RWPE2 (cell line): ENCODE measurements at places on chromosomes 16 and 17.

- no peak for DNase-seq
Measured at GRCh38 chr16:52456368-52456767, 90.6 kb downstream of the TOX3 start.

DNA sequence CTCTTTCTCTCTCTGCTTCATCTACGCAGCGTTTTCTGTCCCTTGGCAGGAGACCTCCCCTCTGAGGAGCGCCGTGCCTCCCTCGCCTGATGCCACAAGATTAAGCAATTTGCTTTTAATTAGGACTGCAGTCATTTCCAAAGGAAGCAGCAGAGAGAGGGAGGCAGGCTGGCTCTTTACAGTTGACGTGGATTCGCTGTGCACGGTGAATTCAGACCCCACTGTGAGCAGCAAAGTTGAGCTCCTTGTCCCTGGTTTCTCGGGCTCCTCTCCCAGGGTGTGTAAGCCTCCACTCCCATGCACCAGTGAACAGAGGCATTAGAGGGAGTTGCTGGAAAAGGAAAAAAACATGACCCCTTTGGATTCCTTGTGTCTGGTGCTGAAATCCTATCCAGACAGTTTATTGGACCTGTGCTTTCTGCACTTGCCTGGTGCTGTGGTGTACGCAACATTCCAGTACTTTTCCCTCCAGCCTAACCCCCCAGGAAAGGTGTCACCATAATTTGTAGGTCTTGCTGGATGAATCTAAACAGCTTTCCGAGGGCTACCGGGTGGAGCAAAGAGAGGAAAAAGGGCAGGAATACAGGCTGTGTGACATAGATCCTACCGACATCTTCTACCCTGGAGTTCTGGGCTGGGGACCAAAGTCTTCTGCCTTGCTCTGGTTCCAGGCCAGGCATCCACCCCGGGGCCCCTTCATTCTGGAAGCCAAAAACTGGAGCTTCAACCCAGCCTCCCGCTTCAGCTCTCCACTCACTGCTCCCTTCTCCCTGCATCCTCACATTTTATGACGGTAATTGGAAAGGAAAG is 171.0 kb downstream of the MAF start:
- no peak for DNase-seq

GRCh38 chr16:67449336-67449735 is 18.4 kb downstream of the HSD11B2 start:
- no peak for DNase-seq

DNA sequence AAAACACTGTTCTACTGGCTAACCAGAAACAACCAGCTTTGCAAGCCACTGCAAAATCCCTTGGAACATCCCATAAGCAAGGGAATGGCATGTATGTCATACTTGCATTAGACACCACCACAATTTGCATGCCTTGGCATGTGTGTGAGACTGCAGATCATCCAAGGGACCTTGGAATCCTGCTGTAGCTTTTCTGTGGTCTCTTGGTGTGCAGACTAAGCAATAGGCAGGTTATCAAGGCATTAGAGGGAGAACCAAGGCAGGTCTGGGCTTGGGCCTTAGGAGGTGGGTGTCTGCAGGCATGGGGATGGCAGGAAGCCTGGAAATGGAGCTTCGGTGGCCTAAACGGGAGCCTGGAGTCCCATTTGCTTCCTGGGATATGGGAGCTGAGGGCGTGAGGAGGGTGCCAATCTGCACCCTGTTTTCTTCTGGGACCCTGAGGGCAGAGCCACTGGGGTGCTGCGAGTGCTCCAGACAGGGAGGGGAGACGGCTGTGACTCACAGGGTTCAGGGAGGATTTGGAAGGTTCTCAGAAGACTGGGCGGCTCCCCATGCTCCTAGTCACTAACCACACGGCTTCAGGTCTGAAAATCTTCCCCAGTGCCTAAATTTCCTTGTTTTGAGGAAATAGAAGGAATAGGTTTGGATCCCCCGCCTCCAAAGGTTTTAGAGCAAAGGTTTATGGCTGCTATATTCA is 36.6 kb downstream of the FAM20A start:
- DNase-seq = no peak

GRCh38 chr16:79623062-79623461 is 22.5 kb upstream of the MAF start:
- DNase-seq = no peak
